Activated CD4-positive, alpha-beta memory T cell treated with anti-CD3 and anti-CD28 coated beads for 36 hours (primary cell): ENCODE measurements at places on chromosomes 1 and 21.

- no peak for DNase-seq
These were observed 358.4 kb downstream of the NTNG1 start for GRCh38 chr1:107499139-107499744.

- DNase-seq: peak; percentile 51
These were observed 2.7 kb upstream of the F5 start for GRCh38 chr1:169588785-169589485.

DNA sequence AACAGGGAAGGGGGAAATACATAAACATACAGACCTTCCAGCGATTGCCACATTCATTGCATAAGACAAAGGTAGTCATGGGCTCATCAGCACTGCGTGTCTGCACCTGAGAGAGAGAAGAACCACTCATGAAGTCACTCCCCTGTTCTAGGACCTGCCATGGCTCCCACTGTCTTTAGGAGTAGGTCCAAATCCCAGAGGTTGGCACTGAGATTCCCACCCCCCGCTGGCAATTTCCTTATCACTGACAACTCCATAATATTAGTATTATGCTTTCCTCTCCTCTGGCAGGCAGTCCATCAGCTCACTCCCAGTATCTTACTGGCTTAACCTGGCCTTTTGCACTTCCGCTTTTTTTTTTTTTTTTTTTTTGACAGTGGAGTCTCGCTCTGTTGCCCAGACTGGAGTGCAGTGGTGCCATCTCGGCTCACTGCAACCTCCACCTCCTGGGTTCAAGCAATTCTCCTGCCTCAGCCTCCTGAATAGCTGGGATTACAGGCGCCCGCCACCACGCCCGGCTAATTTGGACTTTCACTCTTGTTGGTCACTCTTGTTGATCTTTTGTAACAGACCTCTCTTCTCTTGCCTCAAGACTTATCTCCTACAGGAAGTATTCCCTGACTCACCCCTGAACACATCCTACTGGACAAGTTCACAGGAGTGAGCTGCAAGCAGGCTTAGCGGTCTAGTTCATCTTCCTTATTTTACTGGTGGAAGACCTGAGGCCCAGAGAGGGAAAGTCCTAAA lies 14.8 kb upstream of the ZNF436 start:
- no peak for DNase-seq

DNA sequence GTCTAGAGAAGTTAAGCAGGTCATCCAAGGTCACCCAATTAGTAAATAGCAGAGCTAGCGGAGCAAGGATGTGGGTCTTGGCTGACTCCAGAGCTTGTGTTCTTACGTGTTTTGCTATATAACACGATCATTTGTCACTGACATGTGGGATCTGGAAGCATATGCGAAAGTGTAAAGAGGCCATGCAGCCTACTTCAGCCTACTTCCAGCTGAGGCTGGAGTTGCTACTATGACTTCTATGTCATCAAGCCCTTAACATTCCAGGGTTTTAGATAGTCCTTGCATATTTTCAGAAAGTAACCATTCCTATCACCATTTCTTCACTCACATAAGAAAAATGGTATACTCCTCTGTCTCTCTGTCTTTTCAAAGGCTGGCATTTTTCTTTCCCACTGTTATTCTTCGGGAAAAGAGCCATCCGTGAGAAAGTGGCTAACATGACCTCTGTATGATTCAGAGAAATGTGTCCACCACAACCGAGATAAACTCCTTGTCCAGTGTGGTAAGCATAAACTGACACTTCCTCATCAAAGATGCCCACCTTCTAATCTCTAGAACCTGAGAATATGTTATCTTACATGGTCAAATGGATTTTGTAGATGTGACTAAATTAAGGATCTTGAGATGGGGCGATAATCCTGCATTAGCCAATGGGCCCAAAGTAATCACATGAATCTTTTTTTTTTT lies 24.0 kb upstream of the ABL2 start:
- DNase-seq: no peak

GRCh38 chr1:150082494-150082893 lies 14.9 kb downstream of the VPS45 start:
- DNase-seq: no peak

- DNase-seq: no peak
These were observed 1.2 kb downstream of the SH3BGR start for GRCh38 chr21:39452970-39453342.

DNA sequence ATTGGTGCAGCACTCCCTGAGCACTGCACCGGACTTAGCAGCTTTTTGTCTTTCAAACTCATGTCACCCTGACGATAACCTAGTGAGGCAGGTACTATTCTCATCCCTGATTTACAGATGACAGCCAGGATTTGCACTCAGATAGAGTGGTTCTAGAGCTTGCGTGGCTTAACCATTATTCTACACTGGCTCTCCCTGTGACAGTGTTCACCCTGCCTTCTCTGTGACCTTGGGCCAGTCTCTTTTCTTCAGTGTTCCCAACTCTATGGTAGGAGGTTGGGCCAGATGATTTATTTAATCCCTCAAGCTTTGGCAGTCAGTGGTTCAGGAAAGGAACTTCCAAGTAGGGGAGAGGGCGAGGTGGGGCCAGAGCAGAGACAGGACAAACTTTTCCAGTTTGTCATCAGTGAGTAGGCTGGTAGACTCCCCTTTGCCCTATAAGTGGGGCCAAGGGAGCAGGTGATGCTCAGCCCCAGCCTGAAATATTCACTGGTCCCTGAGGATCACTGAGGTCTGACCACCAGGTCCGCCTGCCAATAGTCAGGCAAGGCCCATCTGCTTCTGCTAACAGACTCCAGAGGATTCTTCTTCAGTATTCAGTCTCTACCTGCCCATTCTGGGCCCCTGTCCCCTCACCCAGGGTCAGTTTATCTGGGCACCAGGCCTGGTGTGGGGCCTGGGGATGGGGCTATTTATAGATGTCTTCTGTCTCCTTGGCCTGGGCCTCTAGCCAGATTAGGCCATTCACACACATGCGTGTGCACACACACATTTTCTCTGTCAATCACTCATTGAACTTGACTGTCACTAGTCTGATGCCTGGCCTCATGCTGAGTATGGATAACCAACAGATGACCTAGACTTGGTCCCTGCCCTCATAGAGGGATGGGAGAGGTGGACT lies 8.8 kb upstream of the FABP3 start:
- no peak for DNase-seq

DNA sequence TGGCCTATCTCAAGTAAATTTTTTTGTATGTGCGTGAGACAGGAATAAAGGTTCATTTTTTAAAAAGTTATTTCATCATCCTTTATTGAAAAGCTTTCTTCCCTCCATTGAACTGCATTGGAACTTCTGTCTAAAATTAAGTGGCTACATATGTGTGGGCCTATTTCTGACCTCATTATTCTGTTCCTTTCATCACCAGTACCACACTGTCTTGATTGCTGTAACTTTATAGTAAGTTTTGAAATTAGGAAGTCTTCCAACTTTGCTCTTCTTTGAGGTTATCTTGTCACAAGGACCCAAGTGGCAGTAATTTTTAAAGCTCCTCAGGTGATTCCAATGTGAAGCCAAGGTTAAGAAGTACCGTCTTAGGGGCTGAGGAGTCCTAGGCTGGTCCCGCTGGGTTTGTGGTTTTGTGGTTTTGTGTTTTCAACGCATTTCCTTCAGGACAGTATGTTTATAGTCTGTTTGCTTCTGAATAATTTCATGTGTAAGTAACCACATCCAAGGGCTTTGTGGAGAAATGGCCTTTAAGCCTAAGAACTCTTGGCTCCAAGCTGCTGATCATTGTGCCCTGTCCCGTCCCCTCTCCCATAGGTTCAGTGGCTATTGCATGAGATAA lies 12.4 kb upstream of the SCAF4 start:
- DNase-seq: no peak

DNA sequence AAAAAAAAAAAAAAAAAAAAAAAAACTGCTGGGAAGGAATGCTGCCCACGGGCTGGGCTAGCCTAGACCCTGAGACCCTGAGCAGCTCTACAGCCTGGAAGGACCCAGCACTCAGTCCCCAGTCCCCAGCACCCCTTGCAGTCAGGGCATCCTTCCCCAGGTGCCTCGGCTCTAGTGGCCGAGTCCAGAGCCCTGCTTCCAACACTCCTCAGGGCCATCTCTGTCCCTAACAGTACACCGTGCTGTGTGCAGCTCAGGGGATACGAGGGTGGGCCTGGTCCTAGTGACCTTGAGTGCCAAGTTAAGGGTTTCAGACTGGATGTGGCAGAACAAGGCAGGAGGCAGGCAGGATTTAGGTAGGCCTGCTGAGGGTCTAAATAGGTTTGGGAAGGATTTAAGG lies 50.2 kb upstream of the LRP8 start:
- DNase-seq: peak; percentile 3

GRCh38 chr1:168348146-168348709 lies 67.6 kb downstream of the TBX19 start:
- no peak for DNase-seq

DNA sequence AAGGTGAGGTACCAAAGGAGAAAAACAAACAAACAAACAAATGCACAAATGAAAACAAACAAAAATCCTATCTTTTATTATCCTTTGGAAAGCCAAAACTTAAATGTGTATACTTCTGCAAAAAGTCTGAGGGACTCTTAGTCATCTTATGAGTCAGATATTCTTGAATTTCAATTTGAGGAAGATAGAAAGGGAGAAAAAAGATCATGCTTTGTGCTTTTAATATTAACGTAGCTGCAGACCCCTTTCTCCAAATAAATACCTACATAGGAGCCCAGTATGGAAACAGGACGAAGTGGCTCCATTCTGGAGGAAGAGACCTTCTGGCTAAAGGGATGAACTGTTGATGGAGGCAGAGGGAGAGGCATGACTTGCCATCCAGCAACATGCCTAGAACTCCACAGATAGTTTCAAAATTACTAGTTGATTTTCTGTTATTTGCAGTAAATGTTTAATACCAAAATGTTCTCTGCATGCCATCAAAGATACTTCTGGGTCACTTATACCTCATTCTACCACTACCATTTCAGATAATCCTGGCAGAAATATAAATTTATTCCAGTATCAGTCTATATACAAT lies 25.4 kb downstream of the NUP210L start:
- DNase-seq: no peak

DNA sequence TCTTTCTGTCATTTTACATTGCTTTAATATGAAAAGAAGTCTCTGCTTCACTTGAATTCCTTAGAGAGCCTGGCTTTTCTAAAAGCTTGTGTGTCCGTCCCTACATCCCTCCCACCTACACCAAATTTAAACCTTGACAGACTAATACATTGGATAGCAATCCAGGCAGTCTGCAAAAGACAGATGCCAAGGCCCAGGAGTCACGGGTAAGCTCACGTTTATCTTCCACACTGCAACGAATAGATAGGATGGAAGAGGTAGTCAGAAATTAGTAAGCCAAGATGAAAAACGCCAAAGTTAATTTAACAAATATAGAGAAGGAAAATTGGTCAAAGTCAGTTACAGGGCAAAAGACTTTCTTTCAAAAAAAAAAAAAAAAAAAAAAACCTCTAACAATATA lies 338.1 kb downstream of the SMYD3 start:
- no peak for DNase-seq

- DNase-seq: peak; percentile 83
These were observed 12.1 kb upstream of the NES start for GRCh38 chr1:156689035-156689952.

DNA sequence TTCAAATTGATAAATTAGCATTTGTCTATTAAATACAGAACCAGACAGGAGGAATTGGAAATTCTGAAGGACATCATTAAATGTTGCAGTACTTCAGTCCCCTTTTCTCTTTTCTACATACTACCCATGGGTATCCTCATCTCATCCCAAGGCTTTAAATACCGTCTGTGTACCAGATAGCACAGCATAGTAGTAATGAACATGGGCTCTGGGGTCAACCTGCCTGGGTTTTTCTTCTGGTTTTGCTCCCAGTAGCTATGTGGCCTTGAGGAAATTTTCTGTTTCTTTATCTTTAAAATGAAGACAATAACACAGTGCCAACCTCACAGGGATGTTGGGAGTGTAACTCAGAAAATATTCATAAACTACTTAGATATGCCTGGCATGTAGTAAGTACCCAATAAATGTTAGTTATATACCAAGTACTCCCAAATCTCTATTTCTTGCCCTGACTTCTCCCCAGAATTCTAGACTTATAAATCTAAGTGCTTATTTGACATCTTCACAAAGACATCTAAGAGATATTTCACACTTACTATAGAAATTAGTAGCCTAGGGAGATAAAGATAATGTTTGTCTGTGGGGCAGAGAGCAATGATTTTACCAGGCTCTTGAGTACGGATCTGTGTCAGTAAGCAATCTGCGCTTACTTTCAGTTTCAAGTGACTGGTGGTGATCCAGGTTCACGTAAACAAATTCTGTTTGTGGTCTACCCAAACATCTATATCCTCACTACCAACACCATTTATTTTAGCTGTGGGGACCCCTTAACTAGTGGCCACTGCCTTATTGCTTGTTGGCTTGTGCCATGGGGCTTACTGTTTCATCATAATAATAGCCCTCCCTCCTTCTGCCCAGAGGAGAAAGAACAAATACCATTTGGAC lies 37.3 kb downstream of the VANGL2 start:
- peak; percentile 32 for DNase-seq

- no peak for DNase-seq
These were observed 368.3 kb upstream of the C1orf174 start for GRCh38 chr1:4268262-4268888.

DNA sequence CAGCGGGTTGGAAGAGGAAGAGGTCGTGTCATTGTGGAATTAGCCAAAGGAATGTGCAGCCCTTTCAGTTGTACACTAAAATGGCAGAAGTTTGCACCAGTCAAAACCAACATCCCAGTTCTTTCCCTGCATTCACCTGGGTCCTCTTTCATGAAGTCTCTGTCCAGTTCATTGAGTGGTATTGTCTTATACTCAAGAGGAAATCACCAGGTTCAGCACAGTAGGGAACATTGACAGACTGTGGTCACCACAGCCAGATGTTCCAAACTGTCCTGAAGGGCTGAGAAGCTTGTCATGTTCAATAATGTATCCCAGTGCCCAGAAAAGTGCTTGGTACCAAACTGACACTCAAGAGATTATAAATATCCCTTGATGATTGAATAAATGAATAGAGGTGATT lies 131.6 kb downstream of the GLUL start:
- no peak for DNase-seq

DNA sequence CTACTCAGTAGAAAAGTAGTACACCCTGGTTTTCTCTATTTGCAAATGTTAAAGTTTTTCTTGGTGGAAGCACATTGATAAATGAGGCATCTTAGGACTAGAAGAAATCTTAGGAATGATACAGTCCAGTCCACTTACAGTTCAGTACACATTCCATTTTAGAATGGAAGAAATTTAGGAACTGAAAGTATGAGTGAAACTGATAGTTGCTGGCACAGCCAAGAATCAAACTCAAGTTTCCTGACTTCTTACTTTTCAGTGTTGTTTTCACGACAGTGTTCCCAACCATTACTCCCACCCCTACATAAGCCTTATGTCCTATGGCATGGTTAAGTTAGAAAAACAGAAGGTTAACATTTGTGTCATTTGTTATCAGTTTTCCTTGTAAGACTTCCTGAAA lies 258.5 kb downstream of the BACH1 start:
- DNase-seq: no peak

- DNase-seq: no peak
These were observed 186.3 kb upstream of the BRINP3 start for GRCh38 chr1:190663962-190664361.

DNA sequence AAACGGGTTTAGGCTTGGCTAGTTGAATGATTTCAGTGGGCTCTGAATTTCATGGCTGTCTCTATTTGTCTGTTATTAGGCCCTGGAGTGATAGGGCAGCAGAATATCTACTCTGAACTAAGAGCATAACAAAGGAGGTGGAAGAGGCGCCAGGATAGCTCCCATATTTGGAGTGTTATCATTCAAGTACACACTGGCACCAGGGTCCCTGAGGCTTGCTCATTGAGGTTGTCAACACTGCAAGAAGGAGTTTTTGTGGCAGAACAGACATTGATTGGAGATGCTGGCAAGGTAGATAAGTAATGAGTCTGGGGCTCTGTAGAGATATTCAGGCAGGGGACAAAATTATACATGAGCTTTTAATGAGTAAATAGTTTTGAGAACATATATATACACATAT lies 1748.4 kb downstream of the MRPL39 start:
- no peak for DNase-seq
